ENCODE measurements at places on chromosomes 5 and 9.

DNA sequence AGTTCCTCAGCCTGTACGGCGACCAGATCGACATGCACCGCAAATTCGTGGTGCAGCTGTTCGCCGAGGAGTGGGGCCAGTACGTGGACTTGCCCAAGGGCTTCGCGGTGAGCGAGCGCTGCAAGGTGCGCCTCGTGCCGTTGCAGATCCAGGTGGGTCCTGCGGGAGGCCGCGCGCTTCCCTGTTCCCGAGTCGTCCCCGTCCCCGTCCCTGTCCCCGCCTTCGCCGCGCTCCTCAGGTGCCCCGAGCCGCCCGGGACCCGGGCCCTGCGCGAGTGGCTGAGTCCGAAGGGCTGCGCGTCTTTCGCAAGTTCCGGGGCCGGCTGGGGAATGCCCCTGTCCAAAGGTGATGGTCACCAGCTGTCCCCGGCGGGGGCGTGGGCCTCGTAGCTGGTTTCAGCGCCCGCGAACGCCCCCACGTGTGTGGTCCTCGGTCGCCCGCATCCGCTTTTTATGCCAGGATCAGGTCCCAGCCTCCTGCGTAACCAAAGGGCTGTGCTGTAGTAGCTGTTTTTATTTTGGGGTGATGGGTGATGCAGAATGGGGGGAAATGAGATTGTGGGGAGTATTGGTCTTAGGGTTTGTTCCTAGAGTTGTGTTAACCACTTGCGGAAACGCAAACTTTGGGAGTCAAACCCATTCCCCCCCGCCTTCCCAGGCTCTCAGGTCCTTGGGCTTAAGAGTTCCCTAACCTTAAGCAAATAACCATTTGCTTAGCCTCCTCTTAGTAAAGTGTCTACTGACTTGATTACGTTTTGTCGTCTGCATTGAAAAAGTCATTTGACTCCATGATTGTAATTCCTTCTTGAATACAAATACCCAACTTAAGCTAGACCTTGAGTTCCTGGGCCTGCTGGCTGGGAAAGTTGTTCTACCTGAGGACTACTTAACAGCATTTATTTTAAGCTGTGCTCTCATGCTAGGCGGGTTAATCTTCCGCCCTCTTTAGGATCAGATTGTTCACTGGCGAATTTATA is 663 bp downstream of the ISOC1 start:
- peak; percentile 24 for DNase-seq

DNA sequence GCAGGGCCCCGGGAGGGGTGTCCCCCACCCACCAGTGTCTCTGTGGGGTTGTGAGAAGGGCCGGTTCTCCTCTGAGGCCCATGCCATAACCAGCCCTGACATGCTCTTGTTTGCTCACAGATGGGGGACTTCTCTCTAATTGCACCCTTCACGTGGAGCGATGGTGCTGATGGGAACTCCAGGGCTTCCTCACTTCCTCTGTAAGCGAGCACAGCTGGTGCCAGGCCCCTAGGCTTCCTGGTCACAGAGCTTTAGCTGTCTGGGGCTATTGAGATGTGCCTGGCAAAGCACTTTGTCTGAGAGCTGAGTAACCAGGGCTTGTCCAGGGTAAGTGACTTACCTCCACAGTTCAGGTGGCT is 36.4 kb downstream of the PHF2 start:
- peak; percentile 76 for DNase-seq

DNA sequence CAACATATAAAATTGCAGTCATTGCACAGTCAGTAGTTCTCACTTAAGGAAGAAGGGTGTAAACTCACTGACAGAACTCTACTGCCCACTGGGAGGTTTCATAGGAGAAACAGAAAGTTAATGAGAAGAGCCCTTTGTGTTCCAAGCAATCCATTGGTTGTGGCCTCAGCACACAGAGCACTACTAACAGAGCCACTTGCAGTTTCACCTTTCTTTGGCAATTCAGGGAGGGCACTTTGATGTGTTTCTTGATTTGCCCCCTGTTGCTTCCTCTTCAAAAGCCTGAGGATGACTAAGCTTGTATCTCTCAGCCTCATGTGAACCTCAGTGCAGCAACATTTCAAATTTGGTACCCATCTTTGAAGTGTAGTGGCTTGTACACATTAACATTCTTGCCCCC is 409.4 kb downstream of the DMRTA1 start:
- no peak for DNase-seq

- DNase-seq = no peak
Measured at GRCh38 chr5:37554938-37555337, 175.8 kb downstream of the WDR70 start.

- DNase-seq = no peak
Measured at GRCh38 chr9:126111556-126111955, 215.1 kb upstream of the MVB12B start.

GRCh38 chr9:137173796-137174664 is 2.2 kb upstream of the TMEM210 start:
- no peak for DNase-seq

GRCh38 chr5:56480078-56480704 is 247.1 kb upstream of the ANKRD55 start:
- DNase-seq = no peak

GRCh38 chr9:6219981-6220380 is 4.4 kb downstream of the IL33 start:
- no peak for DNase-seq

DNA sequence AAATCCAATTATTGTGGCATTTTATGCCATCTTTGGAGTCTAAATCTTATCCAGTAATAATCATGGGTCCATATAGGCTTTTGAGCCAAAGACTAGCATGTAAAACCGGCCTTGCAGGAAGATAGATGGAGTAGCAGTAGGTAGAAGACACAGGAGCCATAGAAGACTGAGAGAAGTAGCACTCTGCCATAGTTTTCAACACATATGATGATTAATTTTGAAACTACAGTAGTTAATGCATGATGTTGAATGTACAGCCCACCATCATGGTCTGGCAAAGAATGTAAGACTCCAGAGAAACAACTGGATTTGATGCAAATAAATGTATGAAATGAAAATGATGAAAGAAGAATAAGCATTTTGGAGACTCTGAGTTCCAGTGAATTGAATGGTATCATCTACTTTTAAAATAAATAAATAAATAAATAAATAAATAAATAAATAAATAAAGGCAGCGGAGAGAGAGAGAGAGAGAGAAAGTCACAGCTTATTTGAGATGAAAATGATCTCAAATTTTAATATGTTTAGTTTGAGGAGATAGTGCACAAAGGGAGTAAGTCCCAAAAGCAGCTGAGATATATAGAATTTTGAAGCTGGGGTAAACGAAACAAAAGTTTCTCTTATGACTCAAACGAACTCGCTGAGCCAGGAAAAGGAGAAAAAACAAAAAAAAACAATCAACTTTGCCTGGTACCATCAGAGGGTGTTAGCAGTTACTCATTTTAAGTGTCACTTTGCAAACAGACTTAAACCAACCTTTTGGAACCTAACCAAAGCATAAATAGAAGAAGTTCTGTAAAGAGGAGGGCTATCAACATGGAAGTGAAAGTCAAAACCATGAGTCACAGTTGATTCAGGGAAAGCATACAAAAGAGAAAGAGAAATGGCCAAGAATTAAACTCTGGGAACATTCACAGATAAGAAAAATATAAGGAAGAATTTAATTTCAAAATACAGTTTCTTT is 388.7 kb downstream of the CETN3 start:
- DNase-seq = peak; percentile 8

GRCh38 chr5:180641566-180641900 is 7.9 kb downstream of the FLT4 start:
- no peak for DNase-seq

- no peak for DNase-seq
Measured at GRCh38 chr5:82364497-82364896, 86.3 kb upstream of the RPS23 start.

GRCh38 chr5:10631316-10631996 is 67.6 kb downstream of the ANKRD33B start:
- no peak for DNase-seq

- no peak for DNase-seq
Measured at GRCh38 chr5:12316812-12317211, 412.6 kb upstream of the CTNND2 start.

- no peak for DNase-seq
Measured at GRCh38 chr5:170534941-170535340, 31.1 kb downstream of the KCNIP1 start.

GRCh38 chr5:126628102-126628501 is 27.4 kb downstream of the PHAX start:
- DNase-seq = no peak

DNA sequence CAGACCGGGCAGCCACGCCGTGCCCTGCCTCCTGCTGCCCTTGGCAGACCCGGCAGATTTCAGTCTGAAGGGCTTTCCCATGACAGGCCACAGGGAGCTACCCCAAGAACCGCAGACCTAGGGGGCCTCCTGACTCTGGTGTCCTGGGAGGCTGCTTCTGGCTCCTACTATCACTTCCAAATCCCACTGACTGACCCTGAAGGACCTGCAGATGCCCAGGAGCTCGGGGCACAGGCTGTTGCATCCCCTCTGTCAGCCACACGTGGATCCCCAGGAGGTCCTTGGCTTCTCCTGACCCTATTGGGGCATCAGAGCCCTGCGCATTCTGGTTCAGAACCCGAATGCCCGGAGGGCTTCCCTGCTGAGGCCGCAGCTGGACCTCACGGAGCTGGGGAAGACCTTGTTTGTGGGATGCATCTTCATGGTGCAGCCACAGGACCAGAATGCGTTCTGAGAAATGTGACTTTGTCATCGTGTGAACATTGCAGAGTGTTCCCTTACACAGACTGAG is 81.3 kb upstream of the IRX4 start:
- DNase-seq = no peak

Data from NCI-H345 (cell line).